ENCODE measurements at places on chromosomes 2 and 18.

DNA sequence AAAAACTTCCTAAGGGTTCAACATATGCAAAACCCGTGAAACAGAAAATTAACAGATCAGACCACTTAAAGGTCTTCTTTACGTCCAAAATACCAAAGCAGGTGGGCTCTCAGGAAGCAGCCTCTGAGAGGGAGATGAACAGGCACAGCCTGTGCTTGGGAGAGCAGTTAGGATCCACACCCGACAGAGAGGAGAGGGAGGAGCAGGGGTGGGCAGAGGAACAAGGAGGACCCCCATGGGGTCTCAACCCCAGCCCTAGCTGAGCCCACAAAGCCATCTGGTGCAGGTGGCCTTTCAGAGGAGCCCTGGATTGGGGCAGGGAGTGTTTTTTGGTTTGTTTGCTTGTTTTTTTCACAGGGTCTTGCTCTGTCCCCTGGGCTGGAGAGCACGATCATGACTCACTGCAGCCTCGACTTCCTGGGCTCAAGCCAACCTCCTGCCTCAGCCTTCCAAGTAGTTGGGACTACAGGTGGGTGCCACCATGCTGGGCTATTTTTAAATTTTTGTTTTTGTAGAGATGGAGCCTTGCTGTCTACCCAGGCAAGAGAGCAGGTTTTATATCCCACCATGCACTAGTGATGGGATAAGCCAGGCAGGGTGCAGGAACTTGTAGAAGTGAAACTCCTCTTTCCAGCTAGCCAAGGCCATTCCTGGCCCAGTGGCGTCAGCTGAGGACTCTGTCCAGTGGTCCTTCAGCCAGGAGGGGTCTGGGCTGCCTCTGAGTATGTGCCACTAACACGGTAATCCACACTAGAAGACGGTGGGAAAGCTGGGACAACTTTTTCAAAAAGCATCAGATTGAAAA, 154.1 kb upstream of the HDAC4 start:
- DNase-seq = no peak

DNA sequence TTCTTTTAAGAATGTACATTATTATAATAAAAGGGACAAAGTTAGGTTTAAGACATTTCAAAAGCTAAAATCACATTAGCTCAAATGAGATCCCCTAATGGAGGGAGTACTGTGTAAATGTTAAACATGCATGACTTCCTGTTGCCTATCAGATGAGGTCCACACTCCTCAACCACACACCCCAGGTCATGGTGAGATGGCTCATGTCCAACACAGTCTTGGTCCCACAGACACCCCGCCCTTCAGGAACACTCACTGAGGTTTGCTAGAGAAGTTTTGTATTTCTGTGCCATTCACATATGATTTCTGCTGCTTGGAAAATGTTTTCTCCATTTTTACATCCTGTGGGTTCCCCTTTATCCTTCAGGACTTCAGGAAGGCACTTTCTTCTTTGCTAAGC, 491.0 kb downstream of the SOX11 start:
- DNase-seq = no peak

- DNase-seq = no peak
Observed at GRCh38 chr2:5937851-5938565, 245.8 kb downstream of the SOX11 start.

DNA sequence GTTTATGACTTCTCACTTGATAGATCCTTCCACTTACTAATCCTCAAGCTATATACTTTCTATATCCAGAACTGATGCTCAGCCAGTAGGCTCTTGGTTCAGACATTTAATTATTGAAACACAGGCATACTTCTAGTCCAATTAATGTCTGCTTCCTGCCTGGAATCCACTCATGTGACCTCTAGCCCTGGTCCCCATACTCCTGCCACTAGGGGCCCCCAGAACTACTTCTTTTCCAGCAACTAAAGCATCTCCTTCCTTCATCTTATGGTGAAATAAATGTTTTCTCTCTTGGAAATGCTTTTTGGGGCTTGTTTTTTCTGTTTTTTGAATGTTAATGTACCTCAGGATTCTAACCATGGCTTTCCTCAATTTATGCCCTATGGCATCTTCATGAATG, 527.6 kb downstream of the SATB2 start:
- DNase-seq = no peak

- no peak for DNase-seq
Observed at GRCh38 chr2:54968561-54969218, 81.6 kb downstream of the RTN4 start.

- no peak for DNase-seq
Observed at GRCh38 chr2:110143982-110144381, 28.4 kb upstream of the MALL start.

DNA sequence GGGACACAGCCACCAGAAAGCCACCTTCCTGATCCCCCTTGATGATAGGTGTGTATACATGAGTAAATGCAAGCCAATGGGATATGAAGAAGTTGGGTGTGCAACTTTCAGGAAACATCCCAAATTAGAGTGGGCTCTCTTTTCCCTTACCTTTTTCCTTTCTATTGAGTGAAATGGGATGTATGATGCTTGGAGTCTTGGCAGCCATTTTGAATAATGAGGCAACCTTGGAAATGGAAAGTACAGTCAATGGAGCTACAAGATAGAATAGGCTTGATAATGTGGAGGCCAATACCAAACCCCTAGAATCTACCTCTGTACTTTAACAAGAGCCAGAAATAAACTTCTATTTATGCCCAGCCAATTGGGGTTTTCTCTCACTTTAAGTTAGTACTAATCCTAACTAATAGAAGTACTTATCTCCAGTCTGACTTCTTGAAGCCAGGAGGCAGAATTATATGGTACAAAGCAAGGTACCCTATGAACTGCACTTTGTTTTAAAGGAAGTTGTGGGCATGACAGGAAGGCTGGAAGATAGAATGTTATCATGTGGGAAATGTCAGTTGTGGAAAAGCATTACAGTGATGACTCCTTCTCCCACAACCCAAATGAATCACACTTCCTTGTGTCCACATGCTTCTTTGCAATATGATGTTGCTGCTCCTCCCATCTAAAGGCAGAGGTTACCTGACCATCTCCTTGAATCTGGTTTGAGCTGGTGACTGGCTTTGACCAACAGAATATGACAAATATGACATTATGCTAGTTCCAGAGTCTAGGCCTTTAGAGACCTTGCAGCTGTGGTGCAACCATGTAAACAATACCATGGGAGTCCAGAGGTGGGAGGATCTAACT, 12.9 kb upstream of the NABP1 start:
- no peak for DNase-seq
